ENCODE measurements at places on chromosomes 4 and X.

DNA sequence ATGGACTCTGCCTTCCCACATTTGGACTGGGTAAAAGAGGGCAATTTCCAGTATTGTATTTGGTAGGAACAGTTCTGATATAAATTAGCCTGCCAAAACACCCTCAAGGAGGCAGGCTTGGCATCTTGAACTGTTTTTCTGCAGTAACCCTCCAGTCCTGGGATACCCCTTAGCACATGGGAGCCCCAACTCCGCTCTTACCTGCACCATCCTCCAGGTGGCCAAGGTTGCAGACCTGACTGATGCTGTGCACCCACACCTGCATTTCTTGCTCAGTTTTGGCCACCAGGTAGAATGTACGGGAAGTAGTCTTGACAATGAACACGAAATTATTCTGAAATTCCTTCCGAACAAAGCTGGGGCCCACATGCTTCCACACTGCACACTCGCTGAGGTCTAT, 35.1 kb downstream of the GAB3 start:
- DNase-seq, result no peak

GRCh38 chrX:121598356-121598755, 550.9 kb downstream of the GLUD2 start:
- no peak for DNase-seq

- no peak for DNase-seq
Observed at GRCh38 chrX:123990602-123991001, 29.1 kb downstream of the STAG2 start.

- DNase-seq, result no peak
Observed at GRCh38 chr4:164304861-164305260, 449.1 kb upstream of the SMIM31 start.

DNA sequence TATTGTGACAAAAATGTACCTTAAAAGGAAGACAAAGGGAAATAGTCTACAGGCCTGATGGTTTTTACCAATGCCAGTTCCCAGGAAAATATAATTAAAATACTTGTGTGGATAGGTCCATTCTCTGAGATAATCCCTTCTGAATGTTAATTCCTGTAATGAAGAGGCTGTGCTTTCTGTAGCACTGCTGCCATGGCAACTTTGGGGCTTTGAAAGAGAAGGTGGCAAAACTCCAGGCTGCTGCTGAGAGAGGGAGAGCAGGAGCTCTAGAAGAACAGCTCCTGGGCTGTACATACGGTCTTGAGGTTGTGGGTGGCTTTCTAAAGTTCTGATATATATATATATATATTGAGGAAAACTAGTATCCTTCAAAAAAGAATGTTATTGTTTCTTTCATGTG, 125.4 kb downstream of the PDLIM5 start:
- peak; percentile 69 for DNase-seq

- no peak for DNase-seq
Observed at GRCh38 chrX:70354716-70355115, 64.8 kb downstream of the KIF4A start.

DNA sequence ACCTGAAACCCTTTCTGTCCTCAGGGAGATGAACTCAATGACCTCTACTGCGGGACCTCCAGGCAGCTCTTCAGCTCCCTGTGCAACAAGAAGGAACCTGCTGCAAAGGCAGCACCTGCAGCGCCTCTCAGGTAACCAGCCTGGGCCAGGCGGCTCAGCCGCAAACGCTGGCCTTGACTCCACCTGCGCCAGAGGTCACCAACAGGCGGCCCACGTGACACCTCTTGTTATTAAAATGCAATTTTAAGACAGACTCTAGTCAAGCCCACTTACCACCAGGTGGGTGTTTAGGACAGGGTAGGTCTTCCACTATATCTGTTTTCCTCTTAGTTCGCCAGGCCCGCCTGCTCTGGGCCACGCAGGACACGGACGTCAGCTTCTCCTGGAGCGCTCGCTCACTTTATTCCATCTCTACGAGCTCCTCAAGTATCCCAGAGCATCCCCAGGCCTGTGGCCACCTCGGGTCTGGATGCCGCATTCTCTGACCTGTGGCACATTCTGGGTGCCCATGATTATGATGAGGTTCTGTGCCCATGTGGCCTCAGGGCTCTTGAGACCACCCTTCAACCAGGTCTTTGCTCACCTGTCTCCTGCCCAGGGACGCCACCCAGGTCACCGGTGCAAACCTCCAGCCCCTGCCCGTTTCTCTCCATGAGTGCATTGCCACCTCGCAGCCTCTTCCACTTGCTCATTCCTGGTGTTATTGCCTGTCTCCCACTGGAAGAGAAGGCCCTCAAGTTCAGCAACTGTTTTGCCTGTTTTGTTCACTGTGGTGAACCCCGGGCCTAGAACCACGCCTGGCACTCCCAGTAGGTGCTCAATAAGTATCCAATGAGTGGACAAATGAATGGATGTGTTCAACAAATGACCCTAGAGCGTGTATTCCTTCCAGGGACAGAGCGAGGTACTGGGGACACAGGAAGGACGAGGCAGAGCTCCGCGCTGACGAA, 32.8 kb upstream of the JAKMIP1 start:
- DNase-seq, result no peak

DNA sequence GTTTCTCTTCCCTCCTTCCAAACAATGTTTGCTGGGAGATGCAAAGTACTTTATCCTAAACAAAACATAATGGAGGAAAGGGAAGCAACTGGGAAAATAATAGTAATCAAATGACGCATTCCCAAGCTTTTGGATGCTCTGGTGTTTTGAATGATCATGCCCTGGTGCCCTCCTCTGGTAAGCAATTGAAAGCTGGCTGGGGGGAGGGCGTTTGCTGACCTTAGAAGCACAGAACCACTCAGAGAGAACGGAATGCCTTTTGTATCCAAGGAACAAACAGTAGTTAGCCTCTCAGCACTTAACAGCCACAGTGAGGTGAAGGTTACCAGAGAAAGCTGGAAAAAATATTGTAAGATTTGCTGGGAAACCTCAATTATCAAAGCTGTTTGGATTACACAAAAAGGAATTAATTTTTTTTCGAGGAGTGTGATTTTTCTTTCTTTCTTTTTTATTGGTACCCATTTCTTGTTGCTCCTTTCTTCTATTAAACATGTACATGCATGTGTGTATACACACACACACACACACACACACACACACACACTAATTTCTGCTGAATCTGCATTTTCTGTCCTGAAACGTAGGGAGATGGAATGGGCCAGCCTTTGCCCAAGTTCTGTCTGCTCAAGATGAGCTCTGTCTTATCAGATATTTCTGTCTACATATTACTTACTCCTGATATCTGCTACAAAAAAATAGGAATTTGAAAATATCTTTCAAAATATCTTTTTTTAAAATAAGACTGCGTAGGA, 155.8 kb upstream of the IGFBP7 start:
- DNase-seq, result no peak

DNA sequence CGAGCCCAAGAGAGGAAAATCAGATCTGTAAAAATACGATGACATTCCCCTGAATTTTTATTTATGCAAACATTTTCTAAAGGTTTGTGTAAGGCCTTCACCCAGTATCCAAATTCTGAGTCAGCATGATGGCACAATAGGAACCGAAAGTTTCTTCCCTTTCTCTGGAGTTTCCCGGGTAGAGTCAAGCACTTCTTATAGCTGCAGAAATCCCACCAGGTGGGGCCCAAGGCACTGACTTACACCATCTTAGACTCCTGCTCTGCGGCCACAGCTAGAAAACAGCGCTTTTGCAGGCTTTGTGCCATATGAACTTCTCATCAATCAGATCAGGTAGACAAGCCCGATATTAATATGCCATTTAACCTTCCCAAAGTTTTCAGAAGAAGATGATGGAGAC, 13.4 kb downstream of the LEF1 start:
- no peak for DNase-seq

GRCh38 chr4:102858828-102859464, 9.8 kb upstream of the CISD2 start:
- DNase-seq, result no peak

DNA sequence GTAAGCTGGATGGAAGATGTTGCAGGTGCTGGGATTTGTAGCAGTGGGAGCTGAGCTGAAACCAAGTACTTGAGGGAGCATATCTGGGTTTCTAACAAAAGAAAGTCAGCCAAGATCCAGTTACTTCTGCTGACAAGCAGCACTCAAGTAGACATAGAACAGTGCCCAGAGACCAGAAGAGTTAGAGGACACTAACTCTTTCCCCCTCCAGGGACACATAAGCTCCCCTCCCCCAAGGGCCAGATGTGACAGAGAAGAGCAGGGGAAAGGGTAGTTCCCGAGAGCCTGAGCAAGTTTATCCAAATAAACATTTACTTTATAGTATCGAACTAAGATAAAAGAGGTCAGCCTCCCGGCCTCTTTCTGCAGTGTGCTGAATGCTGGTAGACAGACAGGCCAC, 12.2 kb downstream of the TRPC3 start:
- DNase-seq, result no peak

DNA sequence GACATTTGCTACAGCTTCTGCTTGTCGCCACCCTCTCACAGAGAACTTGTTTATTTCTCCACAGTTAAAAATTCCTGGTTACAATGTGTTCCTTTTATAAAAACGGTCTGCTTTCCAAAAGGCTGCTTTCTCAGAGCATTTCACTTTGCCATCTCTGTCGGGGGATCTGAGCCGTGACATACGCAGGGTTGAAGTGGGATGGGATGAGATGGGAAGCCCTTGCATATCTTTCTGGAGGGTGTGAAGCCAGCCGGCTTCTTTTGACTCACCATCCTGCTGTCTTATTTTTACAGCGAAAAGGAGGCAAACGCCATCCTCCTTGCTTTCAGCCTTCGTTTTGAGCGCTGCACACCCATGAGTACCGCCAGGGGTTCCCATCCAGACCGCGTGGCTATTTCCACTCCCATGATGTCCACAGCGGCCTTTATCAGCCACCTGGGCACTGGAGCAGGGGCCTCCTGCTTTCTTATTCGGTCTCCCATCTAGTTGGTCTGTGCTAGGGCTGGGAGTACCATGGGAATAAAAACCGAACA, 99.8 kb upstream of the GATB start:
- DNase-seq, result no peak

- DNase-seq, result no peak
Observed at GRCh38 chr4:24657768-24658617, 73.6 kb upstream of the DHX15 start.

DNA sequence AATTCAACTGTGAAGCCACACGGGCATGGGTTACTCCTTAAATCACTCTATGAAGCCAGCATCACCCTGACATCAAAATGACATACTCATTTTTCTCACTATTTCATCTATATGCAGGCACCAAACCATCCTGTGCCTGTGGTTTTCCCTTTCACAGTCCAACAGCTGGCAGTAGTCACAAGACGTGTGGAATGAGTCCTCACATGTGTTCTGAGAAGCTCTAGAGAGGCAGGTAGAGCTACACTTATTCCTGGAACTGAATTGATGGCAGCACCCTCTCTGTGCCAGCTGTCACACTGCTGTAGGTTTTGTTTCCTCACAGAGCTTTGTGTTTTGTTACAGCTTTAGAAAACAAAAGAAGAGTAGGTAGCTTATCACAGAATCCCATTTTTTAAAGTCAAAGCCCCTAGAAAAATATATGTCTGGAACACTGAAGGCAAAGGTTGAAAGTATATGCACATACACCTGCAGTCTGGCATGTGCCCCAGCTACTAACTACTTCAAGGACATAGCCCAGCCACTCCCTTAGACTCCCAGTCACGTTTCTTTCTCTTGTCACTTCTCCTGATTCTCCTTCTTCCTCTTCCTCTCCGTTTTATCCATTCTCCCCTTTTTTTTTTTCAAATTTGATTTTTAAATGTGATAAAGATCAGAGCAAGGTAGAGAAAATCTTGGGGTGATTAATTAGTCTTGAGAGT, 107.1 kb downstream of the ANXA10 start:
- no peak for DNase-seq

DNA sequence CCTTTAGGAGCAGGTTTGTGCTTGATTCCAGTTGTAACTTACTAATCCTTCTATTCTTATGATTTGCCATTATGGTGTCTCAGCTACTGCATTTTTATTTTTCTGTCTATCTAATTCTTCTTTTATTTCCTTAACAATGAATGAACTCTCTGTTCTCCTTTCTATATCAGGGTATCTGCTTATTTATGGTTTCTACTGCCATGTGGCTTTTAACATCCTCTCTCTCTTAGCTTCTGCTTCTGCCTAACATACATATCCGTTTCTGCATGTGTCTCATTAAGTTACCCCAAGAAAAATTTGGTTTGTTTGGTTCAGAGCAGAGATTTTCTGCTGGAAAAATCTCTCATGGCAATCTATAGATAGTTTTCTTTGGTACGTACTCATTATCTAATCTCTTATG, 614.4 kb downstream of the RPA4 start:
- no peak for DNase-seq

Data from GM04504 (cell line).